Stimulated activated CD8-positive, alpha-beta memory T cell treated with anti-CD3 and anti-CD28 coated beads, Interleukin-7, amount 100 ng/mL, for 48 hours (primary cell): ENCODE measurements at places on chromosomes 7 and 10.

- DNase-seq: no peak
Measured at GRCh38 chr7:95436407-95436806, 1.6 kb upstream of the PON2 start.

DNA sequence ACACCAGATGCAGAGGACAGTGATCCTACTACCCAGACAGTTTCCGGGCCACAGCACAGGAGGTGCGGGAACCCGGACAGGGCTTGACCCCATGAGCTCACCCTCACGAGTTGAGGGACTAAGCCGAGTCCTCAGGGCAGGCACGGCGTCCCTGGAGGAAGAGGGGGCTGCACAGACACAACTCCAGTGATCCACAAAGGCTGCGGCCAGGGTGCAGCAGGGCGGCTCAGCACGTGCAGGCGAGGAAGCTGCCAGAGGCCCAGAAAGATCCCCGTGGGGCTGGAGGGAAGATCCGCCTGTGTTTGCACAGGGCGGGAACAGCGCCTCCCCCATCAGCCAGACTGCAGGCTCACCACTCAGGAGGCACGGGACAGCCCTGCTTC, 45.9 kb upstream of the TMEM72 start:
- DNase-seq: no peak

- no peak for DNase-seq
Measured at GRCh38 chr10:14639637-14640036, 135.1 kb downstream of the FAM107B start.

DNA sequence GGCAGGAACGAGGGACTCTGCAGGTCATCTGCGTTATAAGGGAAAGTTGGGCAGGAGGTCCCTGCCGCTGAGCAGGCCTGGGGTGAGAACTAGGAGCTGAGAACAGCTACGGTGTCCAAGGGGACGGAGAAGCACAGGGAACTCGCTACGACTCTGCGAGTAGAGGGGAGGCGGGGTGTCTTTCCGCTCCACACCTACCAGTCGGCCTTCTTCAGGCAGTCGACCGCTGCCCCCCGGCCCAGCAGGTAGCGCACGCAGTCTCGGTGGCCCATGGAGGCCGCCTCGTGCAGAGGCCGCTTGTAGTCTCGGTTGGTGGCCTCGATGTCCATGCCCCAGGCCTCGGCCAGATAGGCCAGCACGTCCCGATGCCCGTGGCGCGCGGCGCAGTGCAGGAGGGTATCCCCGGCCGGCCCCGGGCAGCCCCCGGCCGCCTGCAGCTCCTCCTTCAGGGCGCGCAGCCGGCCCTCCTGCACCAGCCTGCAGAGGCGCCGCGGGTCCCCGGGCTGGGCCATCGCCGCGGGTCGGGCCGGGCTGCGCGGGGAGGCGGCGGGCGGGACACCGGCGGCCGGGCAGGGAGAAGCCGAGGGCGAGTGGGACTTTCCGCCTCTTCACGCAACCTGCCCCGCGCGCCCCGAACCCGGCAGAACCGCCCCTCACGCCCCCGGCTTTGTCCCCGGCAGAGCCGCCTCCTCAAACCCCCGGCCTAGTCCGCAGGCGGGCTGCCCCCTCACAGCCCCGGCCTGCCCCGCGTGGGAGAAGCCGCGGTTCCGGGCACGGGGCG, 660 bp downstream of the ANKRD16 start:
- peak; percentile 5 for DNase-seq
